ENCODE measurements at places on chromosomes 13 and 19.

DNA sequence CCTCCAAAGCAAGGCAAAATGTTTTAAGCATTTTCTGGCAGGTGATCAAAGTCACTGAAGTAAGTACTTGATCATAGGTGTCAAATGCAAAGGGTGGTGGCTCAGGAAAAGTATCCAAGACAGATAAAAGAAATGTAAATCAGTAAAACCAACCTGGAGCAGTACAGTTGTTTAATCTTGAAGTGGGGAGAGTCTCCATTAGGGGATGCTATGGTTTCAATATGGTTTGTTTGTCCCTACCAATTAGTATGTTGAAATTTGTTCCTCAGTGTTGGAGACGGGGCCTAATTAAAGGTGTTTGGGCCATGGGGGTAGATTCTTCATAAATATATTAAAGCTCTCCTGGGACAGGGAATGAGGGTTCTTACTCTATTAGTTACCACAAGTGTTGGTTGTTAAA lies 1781.7 kb upstream of the PRR20A start:
- DNase-seq, result no peak

DNA sequence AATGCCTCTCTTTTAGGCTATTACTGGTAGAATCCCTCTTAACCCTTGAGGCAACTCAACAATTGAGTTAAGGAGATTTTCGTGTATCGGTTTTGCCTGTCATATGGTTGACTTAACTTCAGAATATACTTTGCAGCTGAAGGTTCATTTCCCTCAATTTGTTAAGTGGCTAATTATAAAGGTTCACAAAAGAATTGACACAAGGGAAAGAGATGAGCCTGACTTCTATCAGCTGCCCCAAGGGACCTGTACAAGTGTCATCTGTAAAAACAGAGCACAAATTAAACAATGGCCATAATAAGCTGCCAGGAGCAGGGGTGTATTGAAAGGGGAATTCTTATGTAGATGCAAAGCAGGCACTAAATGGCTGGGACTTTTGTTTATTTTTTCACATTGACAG lies 334.8 kb upstream of the OBI1 start:
- no peak for DNase-seq

GRCh38 chr19:53649746-53650593 lies 18.2 kb downstream of the DPRX start:
- no peak for DNase-seq

- DNase-seq, result no peak
Measured at GRCh38 chr19:53958168-53958571, 4.6 kb upstream of the CACNG8 start.

- DNase-seq, result no peak
Measured at GRCh38 chr19:2500841-2501261, 24.9 kb downstream of the GADD45B start.

DNA sequence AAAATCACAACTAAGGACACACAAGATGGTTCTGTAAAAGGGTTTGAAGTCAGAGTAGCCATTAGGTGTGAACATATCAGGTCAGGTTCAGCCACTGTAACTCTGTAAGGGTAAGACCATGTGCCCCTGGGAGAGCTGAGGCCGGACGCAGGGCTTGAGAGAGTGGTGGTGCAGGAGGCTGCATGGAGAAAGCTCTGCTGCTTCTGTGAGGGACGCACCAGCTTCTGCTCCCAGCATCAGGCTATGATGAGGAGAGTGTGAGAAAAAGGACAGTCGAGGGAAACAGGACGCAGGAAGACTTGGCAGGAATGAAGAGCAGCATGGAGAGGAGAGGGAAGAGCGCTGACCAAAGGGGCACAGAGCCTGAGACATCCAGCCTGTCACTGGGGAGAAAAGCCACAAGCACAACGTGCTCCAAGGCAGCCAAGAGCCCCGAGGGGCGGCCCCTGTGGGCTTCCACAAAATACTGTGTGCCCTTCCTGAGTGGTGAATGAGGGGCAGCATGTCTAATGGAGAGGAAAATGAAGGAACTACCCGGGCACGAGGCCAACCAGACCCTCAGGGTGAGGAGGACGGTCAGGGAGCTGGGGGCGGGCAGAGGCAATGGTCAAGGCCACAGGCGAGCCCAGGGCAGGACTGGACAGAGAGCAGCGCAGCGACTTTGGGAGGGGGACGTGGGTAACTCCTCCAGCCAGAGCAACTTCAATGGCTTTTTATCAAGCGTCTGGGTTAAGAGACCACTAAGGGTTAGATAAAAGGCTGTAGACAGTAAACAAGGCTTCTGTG lies 107.7 kb downstream of the COL4A1 start:
- no peak for DNase-seq

GRCh38 chr13:86710013-86710412 lies 910.8 kb upstream of the SLITRK6 start:
- no peak for DNase-seq

DNA sequence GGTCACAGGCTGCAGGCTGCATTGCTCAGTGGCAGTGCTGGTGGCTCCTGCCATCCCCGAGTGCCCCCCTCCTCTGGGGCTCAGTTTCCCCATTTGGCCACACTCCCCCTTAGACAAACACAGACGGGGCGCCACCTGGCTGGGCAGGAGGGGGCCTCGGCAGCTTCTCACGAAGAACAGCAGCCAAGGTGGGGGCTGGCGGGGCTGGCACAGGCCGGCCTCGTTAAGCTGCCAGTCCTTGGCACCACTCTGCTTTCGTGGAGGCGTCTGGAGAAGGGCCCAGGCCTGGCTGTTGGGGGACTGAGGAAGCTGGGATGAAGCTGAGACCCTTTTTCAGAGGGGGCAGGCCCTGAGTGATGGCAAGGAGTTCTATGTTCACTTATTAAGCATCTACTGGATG lies 3.7 kb upstream of the ZNRF4 start:
- DNase-seq, result no peak

GRCh38 chr19:56681702-56682101 lies 10.1 kb upstream of the ZNF835 start:
- DNase-seq, result no peak

DNA sequence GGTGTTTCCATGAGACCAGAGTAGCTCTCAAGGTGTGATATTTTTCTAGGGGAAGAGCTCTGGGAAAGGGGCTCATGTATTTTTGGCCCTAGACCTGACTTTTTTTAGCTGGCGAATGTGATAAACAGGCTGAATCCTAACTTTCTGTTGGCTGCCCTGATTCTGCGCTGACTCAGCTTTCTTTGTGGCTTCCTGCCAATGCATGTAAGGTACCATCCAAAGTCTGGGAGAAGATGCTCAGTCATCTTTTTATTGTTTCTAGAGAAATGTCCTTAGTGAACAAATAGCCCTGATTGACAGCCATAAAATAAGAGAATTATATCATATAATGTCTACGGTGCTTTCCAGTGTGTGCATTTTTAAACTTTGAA lies 113.6 kb upstream of the MBNL2 start:
- DNase-seq, result no peak

GRCh38 chr19:2426611-2427428 lies 566 bp downstream of the TIMM13 start:
- DNase-seq, result peak; percentile 21

DNA sequence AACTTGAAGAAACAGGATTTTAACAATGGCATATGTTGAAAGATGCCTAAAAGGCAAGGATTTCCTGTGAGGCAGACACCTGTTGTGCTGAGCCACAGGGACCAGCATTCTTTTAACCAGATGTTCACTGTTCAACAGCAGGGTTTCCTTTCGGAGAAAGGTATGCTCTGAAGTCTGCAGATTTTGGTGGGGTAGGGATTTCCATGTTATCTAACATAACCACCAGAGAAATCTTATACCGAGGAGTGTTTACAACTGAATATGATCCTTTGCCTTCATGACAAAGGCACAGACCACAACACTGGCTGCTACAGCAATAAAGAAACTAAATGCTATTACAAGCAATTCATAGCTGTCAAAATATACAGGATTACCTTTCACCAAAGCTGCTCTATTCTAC lies 48.1 kb downstream of the MPHOSPH8 start:
- DNase-seq, result no peak

- no peak for DNase-seq
Measured at GRCh38 chr19:11269408-11269807, 7.1 kb upstream of the DOCK6 start.
